ENCODE measurements at places on chromosomes 16 and 17.

DNA sequence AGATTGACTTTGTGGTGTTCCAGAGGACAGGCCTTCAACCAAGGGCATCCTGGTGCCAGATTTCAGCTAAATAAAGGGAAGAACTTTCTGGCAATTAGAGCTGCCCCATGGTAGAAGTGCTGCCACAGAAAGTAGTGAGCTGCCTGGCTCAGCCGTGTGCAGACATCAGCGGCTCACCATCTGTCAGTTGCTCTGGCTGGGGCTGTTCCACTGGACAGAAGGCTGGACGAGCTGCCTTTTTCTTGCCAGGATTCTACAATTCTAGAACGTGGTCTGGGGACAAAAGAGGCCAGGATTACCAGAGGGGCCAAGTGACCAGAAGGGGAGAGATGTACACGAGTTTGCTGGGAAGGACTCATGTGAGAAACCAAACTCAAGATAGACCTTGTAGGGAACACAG lies 107.0 kb upstream of the RPL38 start:
- no peak for DNase-seq

DNA sequence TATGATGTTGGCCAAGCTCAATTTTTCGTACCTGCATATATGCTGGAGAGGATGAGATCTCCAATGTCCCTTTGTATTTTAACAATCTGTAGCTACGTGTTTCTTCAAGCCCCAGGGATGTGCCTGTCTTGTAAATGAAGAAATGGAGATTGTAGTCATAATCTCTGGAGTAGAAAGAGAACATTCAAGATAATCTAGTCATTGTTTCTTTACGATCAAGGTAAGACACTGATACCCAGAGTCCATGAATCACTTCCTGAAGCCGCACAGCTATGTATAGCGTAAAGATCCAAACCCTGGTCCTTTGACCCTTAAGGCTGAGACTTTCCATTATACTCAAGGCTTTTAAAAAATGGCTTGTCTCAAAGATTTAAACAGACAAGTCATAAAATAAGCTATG lies 205.5 kb downstream of the HS3ST3B1 start:
- no peak for DNase-seq

- no peak for DNase-seq
Measured at GRCh38 chr16:15899538-15900100, 11.2 kb upstream of the CEP20 start.

GRCh38 chr17:21198411-21198810 lies 15.6 kb downstream of the TMEM11 start:
- DNase-seq, result no peak

DNA sequence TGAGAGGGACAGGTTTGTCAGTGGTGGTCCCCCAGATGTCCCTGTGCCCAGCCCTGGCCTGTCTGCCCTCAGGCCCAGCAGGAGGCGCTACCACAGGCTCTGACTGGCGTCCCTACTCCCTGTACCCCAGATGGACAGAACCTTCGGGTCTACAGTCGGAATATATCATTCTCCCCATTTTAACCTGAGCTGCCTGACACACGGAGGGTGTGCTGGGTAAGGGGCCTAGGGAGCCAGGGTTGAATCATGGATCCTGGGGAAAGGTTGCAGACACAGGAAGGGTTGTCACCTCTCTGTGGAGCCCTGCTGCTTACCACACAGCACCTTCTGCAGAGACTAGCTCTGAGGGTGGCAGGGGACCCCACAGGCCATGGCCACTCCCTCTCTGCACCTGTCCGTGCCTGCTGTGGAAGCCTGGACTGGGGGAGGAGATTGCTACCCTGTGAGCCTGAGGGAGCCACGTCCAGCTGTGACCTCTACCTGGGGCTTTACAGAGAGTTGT lies 162.2 kb upstream of the ZNF267 start:
- DNase-seq, result no peak

GRCh38 chr16:561413-561794 lies 1.2 kb downstream of the PRR35 start:
- no peak for DNase-seq

DNA sequence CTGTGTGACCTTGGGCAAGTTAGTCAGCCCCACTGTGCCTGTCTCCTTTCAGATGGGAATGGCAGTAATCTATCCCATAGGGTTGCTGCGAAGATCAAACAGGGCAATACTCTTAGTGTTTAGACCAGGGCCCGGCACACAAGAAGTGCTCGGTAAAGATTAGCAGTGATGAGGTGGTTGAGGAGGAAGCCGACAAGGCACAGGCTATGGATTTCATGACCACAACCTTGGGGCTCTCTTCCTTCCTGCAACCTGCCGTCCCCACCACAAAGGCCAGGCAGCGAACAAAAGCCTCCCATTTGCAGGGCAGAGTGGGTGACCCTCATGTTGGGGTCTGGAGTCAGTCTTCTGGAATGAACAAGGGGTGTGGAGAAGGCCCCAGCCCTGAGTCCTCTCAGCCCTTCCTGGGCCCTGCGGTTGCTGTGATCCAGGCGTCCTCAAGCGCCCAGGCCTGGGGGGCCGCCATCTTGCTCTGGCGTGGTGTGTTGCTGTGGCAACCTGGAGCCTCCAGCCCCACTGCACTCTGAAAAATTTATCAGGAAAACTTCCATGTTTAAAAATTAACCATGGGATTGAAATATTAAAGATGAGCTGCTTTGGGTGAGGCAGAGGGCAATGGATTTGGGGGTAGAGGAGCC lies 9.8 kb downstream of the ADAM11 start:
- DNase-seq, result no peak

DNA sequence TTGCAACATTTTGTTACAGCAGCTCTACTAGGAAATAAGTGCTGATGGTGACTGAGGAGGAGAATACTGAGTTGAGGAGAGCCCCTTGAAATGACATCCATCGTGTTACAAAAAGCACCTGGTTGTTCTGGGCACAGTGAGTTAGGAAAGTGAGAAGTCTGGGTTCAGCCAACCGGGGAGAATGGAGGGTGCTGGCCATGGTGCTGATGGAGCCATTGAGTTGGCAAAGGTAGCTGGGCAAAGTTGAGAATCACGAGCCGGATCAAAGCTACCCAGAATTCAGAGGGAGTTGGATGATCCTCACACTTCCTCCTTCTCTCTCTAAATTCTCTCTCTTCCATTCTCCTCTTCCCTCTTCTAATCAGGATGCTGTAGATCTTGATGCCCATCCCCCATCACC lies 35.0 kb upstream of the ASIC2 start:
- no peak for DNase-seq

DNA sequence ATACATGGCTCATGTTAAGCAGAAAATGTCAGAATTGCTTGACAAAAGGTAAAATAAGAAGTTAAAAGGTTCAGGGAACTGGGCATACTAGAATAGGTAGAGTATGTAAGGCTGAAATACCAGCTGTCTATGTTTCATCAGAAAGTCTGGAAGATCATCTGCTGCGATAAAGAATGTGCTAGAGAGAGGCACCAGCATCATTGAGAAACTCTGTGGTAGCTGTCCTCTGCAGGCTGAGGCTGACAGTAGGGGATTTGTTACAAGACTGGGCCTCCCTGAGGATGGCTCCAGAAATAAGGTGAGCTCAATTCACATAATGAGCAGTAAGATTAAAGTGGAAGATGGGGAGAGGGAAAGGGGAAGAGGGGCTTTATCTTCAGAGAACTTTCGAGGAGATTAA lies 4.5 kb upstream of the ZNF287 start:
- no peak for DNase-seq

- no peak for DNase-seq
Measured at GRCh38 chr16:75029854-75030253, 31.0 kb downstream of the ZNRF1 start.

GRCh38 chr17:76404976-76405563 lies 20.7 kb downstream of the SPHK1 start:
- no peak for DNase-seq

DNA sequence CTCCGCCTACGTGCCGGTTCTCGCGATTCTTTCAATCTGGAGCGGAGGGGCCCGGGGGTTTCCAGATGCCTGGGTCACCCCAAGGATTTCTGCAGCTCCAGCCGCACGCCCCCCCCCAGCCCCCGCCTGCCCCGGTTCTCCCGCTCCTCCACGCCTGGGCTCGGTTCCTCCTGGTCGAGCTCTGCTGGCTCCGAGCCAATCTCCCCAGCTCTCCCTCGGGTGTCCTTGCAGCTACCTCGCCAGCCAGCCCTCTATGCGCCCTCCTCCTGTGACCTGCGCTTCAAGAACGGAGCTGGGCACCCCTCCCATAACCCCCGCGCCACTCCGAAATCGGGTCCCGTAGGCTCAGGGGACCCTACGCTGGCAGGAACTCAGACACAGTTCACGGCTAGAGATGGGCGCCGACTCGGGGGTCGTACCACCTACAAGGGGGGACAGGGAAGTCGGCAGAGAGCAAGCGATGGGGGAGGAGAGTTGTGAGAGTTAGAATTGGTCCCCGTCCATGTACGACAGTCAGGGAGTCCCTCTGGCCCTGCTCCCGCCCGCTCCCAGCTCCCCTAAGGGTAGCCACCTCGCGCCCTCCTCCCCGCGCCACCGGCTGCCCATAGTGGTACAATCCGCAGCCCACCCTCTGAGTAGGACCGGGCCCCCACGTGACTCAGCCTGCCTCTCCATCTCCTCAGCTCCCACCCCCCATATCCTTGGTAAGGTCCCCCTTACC lies 961 bp downstream of the FGF11 start:
- DNase-seq, result no peak

DNA sequence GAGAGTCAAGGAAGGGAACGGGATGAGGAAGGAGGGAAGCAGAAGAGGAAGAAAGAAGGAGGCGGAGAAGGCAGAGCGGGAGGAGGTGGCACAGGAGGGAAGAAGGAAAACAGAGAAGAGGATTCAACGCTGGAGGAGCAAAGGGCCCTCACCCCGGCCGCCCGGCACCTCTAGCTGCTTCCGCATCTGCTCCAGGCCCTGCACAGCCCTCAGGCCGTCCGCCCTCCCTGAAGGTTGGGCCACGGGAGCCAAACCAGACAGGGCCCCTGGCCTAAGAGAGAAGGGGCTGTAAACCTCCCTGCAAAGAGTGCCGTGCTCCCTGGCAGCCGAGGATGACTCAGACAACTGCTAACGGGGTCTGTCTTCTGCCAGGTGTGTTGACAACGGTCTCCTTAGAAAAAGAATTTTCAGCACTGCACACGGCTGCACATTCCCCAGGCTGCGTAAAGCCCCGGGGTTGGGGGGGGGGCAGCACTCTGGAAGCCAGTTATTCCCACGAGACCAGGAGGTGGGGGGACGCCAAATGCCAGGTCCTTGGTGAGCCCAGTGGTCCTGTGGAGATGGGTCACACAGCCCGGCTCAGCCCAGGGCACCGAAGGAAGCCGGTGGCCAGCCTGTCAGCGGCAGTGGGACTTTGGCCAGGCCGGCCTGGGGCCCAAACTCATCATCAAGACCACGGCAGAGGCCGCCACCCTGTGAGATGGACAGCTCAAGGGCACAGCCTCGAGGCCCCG lies 29.1 kb downstream of the MRM3 start:
- no peak for DNase-seq

- DNase-seq, result no peak
Measured at GRCh38 chr17:41538565-41538991, 10.5 kb upstream of the KRT19 start.

- no peak for DNase-seq
Measured at GRCh38 chr17:2137342-2138098, 82.6 kb downstream of the HIC1 start.

GRCh38 chr17:41638941-41639340 lies 14.6 kb upstream of the KRT17 start:
- DNase-seq, result no peak

DNA sequence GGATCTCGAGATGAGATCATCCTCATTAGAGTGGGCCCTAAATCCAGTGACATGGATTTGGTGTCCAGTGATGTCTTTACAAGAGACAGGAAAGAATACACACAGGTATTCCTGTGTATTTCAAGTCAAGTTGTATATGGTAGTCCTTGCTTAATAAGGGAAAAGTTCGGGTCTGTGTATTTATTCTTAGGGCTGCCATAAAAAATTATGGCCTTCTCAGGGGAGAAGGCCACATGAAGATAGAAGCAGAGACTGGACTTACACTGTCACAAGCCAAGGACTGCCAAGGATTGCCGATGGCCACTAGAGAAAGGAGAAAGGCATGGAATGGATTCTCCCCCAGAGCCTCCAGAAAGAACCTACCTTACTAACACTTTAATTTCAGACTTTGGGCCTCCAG lies 8.3 kb downstream of the KRABD2 start:
- no peak for DNase-seq

GRCh38 chr17:57296231-57296630 lies 39.9 kb downstream of the MSI2 start:
- DNase-seq, result no peak

DNA sequence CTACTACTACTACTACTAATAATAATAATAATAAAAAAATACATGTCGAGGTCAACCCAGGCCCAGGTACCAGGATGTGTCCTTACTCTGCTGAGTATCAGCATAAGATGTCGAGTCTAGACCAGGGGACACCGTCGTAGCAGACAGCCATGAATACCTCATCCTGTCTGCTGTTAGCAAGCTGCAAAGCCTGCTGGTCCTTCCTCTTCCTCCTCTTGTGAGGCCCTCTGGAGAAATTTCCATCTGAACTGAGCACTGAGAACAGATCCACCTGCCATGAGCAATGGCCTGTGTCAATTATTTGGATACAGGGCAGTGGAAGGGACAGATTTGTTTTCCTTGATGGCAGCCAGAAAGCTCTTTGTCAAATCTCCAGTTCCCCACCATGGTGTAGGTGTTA lies 168.5 kb downstream of the XYLT1 start:
- no peak for DNase-seq

GRCh38 chr16:13093661-13094060 lies 192.3 kb downstream of the SHISA9 start:
- DNase-seq, result no peak

DNA sequence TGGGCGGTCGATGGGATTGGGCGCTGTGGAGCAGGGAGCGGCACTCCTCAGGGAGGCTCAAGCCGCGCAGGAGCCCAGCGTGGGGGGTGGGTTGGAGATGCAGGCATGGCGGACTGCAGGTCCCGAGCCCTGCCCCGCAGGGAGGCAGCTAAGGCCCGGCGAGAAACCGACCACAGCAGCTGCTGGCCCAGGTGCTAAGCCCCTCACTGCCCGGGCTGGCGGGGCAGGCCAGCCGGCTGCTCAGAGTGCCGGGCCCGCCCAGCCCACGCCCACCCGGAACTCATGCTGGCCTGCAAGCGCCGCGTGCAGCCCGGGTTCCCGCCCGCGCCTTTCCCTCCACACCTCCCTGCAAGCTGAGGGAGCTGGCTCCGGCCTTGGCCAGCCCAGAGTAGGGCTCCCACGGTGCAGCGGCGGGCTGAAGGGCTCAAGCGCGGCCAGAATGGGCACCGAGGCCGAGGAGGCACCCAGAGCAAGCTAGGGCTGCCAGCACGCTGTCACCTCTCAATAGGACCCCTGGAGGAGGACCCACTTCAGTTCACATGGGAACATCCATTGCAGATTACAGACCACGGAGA lies 20.5 kb upstream of the METTL16 start:
- DNase-seq, result no peak
